ENCODE measurements at places on chromosomes 3 and 15.

- no peak for DNase-seq
These were observed 78.7 kb downstream of the ITPR1 start for GRCh38 chr3:4571690-4572334.

DNA sequence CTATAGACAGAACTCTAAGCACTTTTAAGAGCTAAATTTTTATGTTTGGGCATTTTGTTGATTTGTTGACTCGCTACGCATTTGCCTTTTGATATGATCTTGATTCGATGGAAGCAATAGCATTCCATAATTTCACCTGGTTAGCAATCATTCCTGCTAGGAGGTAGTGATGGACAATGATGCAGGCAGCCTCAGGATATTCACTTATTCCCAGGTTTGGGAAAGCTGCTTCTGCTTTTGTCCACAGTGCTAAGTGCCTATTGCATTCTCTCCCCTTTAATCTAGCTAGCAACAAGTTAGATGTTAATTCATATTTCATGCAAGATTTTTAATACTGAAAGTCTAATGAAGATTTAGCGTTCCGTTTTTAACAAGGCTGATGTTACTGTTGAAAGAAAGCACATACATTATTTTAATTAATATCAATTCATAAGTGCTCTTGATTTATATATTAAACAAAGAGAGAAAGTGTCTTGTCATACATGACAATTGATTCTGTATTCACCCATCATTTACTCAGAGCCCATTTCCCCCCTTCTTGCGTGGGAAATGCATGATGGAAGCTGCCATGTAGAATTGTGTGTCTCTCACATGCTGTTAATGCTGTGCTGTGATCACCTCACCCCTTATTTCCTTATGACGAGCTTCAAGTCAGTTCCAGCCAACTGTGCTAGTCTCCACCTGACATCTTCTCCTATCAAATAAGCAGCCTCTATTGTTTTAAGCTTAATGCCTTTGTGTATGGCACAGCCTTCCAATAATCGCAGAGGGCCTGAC is 53.0 kb upstream of the TMCO5A start:
- no peak for DNase-seq

GRCh38 chr3:23653647-23654525 is 151.9 kb upstream of the UBE2E1 start:
- no peak for DNase-seq

- DNase-seq = peak; percentile 35
These were observed at the start of gene MEIS2 for GRCh38 chr15:37100109-37100965. TSS of gene MEIS2 (minus strand) at chr15:37100549. CDS start at chr15:37099466, 1,083 bp downstream.

GRCh38 chr3:43782541-43782940 is 91.8 kb downstream of the ABHD5 start:
- no peak for DNase-seq

DNA sequence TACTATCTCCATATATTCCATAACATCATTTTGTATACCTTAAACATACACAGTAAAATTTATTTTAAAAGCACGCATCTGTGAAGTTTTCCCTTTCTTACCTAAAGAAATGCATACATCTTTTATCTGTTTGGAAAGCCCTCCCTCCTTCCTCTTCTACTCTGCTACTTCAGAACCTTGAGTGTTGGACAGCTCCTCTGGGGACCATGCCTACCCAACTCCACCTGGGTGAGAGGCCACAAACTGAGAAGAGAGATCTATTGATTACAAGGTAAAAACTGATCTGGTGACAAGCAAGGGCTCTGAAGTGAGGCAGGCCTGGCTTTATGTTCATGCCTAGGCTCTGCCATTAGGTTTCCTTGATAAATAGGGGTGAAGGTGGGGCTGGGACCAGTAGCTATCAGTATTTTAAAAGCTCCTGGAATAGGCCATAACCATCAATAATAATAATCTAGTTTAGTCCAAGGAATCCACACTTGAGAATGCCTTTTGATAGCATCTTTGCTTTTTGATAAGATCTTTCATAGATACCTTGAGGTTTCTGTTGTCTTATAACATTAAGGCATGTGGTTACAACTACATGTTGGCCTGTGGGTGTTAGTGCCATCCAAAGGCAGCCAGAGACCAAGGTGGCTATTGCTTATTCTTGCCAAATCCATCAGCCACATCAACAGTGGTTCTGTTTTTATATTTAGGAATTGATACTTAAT is 148.8 kb downstream of the KCNMB2 start:
- DNase-seq = no peak

DNA sequence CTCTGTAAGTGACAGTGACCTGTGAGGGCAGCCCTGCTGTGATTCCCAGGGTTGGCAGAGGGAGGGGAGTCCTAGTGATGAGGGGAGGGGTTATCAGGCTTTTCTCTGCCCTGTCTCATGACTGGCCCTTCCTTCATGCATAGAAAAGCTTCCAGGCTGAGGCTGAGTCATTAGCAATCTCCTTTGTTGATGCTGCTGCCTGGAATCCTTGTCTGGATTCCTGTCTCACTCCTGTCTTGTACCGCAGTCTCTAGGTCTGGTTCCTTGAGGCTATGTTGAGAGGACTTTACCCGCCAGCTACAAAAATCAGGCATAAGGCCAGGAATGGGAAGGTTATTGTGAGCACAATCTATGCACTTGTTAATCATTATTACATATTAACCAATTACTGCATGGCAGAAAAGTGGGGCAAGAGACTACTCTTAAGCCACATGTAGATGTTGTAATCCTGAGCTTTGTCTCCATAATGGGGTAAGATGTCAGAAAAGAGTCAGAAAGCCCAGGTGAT is 7.2 kb downstream of the KLHL6 start:
- no peak for DNase-seq

DNA sequence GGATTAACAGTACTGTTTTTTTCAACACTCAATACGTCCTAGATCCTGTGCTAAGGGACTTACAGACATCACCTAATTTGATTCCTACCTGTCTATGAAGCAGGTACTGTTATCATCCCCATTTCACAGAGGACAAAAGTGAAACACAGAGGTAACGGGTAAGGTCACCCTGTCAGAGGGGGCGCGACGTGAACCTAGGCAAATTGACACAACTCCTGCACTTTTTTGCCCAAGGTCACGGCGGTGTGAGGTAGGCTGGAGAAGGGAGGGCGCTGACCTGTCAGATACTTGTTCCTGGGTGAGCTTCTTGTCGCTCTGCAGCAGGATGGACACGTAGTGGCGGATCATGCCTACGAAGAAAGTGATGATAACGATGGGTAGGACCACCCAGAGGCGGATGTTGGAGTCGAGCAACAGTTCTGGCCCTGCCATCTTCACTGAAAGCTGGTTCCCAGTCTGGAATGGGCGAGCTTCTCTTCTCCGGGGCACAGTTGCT is 363 bp downstream of the EMC3 start:
- no peak for DNase-seq

DNA sequence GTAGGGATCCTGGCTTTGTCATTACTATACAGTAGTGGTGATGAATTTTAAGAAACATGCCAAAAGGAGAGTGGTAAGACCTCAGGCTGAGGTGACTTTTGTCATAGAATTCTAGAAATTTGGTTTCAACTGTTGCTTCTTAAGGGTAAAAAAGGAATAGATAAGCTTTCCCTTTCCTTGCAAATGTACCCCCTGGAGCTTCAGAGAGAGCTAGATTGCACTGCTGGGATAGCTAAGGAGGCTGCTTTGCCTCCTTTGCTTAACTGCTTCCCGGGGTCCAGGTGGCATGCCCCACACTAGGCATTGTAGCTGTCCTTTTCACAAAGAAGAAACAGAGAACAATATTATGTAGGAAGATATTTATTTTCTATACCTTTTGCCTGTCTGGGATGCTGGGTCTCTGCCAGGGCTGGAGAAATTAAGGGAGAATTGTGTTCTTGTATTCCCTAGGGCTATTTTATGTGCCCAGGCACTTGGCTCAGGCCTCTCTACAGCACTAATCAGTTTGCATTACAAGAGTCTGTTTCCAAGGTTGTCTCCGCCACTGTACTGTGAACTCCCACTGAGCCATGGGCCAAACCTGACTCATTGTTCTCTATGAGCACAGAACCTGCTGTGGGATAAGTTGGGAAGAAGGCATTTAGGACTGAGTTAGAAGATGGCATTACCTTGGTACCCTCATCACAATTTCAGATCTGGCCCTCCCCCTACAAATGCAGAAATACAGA is 460.0 kb downstream of the PDCD6IP start:
- DNase-seq = no peak

- no peak for DNase-seq
These were observed 12.4 kb downstream of the RIOX2 start for GRCh38 chr3:97959872-97960271.

DNA sequence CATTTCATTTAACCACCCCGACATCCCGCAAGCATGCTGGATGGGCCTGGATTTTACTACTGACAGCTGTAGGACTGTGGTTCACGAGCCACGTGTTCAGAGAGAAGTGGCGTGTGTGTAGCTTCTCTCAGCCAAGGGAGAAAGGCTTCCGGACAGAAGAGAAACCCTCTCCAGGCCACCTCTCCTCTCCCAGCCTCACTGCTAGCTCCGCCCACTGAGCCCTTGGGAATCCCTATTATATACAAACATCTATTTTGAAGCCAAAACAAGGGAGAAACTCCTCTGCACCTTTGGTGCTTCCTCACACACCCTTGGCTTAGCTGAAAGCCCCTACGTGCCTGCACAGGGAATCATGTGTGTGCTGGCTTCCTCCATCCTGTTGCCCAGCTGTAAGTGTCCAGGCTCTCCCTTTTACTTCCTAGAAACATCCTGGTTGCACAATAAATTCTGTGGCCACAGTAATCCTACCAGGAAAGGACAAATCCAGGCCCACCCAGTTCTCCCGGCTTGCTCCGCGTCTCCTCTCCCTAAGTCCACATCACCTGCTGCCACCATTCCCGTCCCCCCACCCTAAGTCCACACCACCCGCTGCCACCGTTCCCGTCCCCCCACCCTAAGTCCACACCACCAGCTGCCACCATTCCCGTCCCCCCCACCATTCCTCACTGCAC is 30.5 kb downstream of the PCSK6 start:
- DNase-seq = no peak

DNA sequence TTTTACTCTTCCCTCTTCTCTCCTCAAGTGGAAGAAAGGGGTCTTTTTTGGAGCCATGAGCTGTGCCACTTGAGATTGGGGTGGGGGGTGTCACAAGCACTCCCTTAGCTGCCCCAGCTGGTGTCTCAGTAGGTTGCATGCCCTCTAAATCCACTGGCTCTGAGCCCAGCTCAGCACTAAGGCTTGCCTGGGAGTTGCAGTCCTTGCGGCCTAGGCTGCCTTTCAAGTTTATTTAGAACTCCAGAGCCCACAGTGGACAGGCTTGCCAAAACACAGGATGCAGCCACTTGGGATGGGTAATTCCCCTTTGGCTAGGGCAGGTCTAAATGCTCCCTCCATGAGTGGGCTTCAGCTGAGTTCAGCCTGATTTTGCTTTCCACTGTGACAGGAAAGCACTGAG is 24.7 kb downstream of the C3orf20 start:
- DNase-seq = no peak

DNA sequence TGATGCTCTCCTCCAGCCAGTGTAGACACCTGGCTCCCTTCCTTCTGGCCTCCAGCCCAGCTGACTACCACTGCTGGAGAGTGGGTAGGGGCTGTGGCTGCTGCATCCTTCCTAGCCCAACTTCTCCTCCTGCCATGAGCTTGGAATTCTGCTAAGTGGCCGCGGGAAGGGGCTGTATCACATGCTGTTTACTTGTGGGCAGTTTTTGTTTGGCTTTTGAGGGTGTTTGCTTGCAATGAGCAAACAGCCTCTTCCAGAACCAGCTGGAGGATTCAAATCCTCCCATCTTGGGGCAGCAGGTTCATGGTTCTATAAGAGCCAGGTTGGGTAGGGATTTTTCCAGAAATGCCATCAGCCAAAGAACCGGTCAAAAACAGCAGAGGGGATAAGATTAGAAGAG is 9.0 kb downstream of the GASK1A start:
- DNase-seq = no peak

DNA sequence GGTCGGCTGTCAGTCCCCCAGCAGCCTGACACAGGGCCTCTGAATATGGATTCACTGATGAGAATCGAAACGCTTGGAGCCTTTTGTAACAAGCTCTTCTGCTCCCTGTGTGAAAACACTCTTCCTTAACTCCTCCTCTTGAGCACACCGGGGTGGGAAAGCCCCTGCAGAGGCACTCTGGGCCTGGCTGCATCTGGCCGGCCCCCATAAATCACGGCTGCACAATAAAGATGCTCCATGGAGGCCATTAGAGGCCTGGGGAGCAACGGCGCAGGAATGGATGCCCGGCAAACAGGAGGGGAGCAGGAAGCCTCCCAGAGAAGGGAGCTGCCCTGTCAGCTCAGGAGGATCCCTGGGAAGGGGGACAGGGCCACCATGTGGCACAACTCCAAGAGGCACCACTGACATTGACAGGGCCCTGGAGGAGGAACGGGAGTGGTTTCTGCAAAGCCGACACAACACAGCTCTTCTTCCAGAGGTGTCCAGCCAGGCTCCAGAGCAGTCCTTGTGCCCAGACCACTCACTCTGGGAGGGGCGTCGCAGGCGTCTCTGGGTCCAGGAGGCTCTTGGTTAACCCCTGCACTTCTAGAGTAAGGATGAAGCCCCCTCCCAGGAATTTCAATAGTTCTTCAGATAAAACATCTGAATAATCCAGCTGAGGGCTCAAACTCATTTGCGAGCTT is 509.3 kb upstream of the PPP2R3A start:
- no peak for DNase-seq

- DNase-seq = no peak
These were observed 644.2 kb downstream of the GRM7 start for GRCh38 chr3:7504886-7505775.

DNA sequence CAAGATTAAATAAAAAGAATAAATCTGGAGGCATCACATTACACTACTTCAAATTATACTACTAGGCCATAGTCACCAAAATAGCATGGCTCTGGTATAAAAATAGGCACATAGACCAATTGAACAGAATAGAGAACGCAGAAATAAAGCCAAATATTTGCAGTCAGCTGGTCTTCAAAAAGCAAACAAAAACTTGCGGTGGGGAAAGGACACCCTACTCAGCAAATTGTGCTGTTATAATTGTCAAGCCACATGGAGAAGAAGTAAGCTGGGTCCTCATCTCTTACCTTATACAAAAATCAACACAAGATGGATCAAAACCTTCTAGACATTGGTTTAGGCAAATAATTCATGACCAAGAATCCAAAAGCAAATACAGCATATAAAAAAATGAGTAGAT is 259.2 kb upstream of the SLITRK3 start:
- no peak for DNase-seq
